ENCODE measurements at places on chromosomes 6 and 20.

- DNase-seq, result peak; percentile 37
Observed at GRCh38 chr6:4774715-4775493, 1.3 kb upstream of the CDYL start.

GRCh38 chr6:3510617-3511016 is 53.8 kb upstream of the SLC22A23 start:
- DNase-seq, result no peak

DNA sequence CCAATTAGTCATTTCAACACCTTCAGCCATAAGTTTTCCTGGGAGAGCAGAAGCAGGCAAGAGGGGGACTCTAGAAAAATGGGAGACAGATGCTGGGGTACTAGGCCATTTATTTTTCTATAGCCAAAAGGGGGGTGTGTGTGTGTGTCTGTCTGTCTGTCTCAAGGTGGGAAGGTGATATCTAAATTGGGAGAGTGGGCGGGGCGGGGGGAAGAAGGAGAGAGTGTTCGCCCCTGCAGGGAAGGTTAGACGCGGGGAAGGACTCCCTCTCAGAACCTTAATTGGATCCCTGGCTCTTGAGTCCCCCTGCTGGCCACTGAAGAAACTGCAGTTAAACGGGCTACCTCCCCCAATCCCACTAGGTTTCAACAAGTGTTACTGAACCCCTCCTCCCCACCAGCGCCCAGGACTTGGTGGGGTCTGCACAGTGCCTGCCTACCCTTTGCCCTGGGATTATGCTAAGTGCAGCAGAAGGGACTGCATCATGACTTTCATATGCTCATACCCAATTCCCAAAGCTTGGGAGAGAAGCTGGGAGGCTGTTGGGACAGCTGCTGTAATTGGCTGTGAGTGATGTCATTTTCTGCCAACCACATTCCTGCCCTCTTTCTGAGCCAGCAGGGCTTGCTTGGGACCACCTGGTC is 45.8 kb downstream of the FOXP4 start:
- peak; percentile 39 for DNase-seq

DNA sequence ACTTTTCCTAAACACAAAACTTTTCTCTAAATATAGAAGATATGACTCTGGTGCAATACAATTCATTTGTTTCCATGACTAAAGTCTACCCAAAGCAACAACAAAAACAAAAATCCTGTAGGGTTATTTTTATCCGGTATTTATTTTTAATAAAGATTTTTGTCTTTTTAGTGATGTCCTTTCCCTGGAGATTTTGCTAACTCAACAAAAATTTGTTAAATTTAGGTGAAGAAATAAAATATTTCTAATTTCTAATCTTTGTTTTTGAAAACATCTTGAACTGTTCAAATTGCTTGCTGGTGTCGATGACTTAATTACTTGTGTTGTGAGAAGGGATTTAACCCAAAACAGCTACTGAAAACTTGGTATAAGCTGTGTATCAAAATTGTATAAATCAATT is 741.8 kb downstream of the HDGFL1 start:
- DNase-seq, result no peak

GRCh38 chr6:155066361-155066760 is 71.2 kb downstream of the TIAM2 start:
- DNase-seq, result peak; percentile 85

GRCh38 chr6:31464252-31465184 is 33.4 kb upstream of the MICB start:
- DNase-seq, result no peak

DNA sequence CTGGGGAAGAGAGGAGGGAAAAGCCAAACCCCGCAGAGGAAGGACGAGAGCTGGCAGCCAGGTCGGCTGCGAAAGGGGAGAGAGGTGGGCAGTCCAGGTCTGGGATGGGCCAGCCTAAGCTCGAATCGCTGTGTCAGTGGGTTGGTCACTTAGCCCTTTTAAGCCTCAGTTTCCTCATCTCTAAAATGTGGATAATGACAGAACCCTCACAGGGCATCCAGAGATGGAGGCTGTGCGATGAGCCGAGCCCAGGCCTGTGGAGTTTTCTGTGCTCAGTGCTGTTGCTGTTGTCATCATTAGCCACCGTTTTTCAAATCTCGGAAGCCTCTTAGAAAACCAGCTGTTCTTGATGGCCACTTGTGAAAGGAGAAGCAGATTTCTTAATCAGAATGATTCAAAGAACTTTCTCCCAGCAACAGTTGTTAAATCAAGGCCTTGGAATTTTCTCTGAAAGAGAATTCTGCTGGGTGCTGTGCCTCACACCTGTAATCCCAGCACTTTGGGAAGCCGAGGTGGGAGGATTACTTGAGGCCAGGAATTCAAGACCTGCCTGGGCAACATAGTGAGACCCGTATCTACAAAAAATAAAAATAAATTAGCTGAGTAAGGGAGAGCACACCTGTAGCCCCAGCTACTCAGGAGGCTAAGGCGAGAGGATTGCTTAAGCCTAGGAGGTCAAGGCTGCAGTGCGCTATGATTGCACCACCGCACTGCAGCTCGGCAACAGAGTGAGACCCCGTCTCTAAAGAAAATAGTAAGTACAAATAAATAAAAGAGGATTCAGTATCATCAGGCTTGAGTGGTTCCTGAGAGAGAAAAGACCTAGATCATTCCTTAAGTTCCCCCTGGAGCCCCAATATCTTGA is 46.3 kb upstream of the ENTPD6 start:
- no peak for DNase-seq

DNA sequence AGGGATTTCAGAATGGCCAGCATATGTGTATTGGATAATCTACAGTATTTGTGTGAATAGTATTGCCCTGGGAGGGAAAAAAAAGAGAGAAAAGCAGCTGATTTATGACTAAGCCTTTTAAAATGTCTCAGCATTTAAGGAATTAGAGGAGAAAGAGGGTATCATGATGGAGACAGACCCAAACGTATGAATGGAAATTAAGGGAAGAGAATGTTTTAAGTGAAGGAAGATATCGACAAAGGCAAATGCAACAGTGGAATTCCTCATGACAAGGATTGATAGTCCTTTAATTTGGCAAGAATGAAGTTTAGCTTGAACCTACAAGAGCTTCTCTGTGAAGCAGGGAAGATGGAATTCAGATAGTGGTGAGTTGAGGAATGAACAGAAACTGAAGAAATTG is 367.3 kb upstream of the POU3F2 start:
- DNase-seq, result no peak

DNA sequence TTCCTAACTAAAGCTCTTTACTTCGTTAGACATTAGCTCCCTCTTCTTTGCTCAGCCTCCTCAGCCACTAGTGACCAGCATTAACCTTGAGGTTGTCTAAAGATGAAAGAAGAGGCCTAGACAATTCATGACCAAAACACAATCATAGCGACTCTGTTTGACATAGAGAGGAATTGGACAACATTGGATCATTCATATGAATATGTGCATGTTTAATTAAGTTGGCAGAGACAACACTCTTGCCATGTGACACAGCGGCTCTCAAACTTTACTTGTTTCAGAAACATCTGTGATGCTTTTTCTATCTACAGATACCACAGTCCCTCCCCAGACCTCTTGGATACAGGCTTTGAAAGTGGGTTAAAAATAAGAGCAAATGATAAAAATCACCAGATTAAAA is 81.7 kb downstream of the LINC00237 start:
- no peak for DNase-seq

- no peak for DNase-seq
Observed at GRCh38 chr6:99022039-99022609, 74.4 kb upstream of the FBXL4 start.

DNA sequence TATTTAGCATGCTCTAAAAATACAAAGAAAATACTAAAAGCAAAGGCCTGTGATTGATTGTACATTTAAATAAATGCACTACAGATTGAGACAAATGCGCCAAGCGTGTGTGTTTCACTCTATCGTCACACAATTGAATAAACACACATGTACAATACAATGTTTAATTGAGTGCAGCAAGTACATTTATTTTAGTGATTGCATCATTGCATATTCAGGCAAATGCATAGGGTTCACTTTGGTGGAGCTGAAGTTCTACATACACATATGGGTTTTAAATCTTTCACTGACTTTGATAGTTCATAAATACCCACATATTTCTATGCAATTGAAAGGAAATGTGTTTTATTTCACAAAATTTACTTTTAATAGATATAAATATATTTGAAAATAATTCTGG is 750.6 kb upstream of the MMS22L start:
- DNase-seq, result peak; percentile 45

DNA sequence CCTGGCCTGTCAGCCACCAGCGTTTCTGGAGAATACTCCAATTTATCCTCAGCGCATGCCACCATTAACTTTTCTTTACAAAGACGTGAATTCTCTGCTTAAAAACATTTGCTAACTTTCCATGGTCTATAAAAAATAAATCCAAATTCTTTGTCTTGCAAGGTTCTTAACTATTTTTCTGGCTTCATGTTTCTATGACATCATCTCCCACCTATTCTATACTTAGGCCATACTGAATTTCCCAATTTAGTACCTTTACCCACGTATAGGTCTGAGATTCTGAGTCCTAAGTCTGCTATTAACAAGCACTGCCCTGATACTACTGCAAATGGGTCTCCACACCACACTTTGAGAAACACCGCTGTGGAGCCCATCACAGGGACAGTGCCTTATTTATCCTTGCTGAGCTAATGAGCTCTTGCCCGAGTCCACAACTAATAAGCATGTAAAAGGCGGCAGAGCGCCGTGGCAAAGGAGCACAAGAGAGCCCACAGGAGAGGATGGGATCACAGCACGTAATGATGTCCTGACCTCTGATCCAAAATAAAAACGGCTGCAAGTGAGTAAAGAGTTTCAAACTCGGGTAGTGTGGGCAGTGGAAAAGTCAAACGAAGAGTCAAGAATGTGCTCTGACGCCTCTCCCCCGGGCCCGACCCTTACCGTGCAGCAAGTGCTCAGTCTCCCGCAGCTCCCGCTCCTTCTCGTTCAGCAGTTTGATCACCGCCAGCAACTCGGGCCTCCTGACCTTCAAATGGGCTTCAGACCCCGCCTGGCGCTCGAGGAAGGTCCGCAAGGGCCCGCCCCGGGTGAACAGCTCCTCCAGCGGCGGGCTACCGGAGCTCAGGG is 519 bp downstream of the MTRF1L start:
- DNase-seq, result peak; percentile 4

DNA sequence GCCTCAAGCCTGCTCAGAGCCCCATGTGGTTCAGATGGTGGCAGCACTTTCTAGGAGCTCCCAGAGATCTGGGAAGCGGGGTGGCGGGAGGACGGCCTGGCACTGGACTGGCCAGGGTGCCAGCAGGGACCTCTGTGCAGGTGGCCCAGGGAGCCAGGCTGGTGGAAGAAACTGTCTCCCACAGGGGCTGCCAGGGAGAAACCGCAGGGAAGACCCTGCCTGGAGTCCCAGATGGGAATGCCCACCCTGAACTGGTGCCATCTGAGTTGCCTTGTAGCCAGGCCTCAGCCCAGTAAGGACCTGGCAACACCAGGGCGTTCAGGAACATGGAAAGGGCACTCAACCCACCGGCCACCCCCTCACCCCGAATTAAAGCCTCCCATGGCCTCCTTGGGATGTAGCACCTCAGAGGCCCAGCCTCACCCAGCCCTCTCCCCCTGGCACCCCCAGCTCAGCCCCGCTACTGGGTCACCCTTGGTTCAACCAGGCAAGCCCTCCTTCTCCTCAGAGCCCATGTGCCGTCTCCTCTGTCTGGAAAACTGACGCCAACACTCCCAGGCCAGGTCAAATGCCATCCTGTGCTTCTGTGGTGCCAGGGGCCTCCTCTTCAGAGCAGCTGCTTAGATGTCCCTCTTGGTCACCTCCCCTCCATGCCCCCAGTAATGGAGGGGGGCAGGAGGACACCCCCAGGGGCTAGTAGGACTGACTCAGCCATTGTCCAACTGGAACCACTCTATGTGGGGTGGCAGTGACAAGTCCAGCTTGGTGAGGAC is 5.9 kb upstream of the C20orf144 start:
- no peak for DNase-seq

- peak; percentile 60 for DNase-seq
Observed at GRCh38 chr6:3324262-3324942, 65.7 kb downstream of the PSMG4 start.

DNA sequence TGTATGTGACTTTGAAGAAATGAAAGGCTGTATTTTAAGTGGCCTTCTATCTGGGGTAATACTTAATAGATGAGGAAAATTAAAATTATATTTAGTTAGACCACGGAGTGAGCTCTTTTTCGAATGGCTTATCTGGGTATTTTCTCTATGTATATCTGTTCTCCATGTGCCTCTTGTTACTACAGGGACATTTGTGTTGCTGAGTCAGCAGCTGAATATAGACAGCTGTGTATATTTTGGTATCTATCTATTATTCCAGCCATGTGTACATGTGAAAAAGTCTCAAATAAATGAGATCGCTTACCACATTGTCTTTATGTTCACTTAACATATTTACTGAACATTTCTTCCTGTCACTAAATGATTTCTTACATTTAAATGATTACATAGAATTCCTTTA is 57.2 kb downstream of the TMEM200A start:
- no peak for DNase-seq

- no peak for DNase-seq
Observed at GRCh38 chr20:59829054-59829785, 104.2 kb downstream of the SYCP2 start.

DNA sequence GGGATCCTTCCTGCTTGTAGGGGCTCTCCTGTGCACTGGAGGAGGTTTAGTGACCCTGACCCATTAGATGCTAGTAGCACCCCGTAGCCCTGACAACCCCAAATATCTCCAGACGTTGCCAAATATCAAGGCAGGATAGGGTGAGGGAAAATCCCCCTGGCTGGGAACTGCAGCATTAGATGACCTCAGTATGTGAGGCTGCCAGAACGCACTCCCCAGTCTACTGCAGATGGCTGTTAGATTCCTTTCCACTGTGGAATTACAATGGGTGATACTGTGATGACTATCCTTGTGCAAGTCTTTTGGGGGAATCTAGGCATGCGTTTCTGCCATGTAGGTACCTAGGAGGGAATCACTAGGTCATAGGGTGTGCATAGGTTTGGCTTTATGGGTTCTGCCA is 226.3 kb upstream of the KCNG1 start:
- no peak for DNase-seq

DNA sequence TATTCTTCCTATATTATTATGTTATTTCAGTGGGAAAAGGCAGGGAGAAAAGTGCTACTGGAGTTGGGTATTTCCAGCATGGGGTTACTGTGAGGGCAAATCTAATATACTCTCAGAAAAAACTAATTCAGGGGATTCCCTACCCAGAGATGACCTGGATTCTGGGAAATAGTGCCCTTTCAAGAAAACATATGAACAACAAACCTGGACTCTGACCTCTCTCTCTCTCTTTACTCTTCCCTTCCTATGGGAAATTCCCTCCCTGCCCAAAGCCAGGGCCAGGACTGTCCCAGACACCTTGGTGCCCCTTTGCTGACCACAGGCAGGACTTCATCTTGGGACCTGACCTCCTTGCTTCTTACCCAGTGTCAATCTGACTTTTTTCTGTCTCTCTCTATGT is 1.6 kb upstream of the UBD start:
- DNase-seq, result no peak

GRCh38 chr20:57698116-57698866 is 11.5 kb downstream of the PMEPA1 start:
- no peak for DNase-seq

DNA sequence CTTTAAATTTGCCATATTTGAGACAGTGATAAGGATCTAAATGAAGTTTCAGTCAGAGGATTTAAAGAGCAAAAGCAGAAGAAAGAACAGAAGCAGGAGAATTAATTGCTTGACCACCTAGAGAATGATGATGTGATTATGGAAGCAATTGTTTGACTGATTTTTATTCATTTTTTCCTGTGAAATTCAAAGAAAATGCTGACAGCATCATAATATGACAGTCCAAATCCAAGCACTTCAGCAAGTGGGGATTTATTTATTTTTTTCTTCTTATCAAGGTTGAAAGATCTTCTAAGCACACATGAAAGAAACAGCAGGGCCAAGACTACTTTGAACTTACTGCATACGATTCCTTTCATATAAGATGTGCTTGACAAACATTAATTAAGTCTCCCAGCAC is 125.2 kb downstream of the BMP2 start:
- no peak for DNase-seq

All from skin of body (tissue), 3 donors.